Esophagus muscularis mucosa (tissue), 4 donors: ENCODE measurements at places on chromosomes 1 and 21. TPM values are rescaled to one million over a fixed set of nuclear protein-coding genes. Genes with fewer than 3 reads are reported as not detected.
A peak's percentile ranks its signal among the peaks of the same experiment; 100 is the strongest.

DNA sequence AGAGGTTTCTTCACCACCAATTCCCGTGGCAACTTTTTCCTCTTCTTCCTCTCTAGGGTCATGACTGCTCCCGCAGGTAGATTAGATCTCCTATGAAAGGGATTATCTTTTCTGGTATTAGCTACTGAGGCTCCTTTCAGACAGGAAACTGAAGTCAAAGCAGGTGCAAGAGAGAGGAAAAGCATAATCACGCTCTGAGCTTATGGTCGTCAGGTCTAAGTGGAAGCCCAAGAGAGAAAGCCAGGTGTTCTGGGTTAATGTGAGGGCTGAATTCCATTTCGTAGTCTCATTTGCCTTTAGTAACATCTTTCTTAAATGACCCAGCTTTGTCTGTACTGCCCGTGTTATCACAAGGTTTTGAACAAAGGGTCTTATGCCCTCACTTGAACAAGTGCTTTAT is 8.3 kb upstream of the MAP3K21 start:
- DNase-seq, result no peak

DNA sequence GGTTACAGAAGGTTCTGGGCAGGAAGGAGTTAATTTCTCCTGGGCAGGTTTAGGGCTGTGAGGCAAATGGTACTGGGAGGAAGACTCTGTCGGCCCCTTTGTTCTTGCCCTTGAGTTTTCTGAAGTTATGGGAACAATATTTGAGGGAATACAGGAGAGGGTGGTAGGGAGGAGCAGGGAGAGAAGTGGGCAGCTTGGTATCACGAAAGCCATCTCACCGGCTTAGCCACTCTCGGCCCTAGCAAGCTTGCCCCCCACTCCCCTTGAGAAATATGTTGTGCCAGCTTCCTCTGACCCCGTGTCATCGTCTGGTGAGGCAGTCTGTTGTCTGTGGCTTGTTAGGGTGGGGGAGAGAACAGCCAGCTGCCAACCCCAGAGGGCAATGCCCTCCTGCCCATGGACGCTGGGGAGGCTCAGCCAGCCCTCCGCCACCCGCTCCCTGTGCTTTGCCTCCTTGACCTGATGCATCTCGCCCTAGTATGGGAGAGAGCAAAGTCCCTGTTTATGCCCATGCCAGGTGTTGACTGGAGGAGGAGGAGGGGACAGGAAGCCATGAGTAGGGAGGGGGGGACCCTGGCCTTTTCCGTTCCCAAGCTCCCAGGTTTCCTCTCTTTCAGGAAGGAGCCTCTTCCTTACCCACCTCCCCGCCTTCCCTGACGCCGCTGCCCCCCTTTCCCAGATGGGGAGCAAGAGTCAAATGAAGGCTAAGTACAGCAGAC is 1.2 kb downstream of the EFNA1 start:
- DNase-seq, result no peak

- no peak for DNase-seq
Measured at GRCh38 chr1:218591966-218592365, 246.8 kb downstream of the TGFB2 start.

DNA sequence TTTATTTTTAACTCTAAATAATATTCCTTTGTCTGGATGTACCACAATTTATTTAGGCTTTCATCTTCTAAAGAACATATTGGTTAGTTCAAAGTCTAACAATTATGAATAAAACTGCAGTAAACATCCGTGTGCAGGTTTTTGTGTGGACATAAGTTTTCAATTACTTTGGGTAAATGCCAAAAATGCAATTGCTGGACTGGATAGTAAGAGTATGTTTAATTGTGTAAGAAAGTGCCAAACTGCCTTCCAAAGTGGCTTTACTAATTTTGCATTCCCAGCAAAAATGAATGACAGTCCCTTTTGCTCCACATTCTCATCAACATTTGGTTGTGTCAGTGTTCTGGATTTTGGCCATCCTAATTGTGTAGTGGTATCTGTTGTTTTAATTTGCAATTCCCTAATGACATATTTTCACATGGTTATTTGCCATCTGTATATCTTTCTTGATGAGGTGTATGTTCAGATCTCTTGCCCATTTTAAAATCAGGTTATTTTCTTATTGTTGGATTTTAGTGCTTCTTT is 113.8 kb downstream of the DPYD start:
- DNase-seq, result no peak

GRCh38 chr21:42833859-42834725 is 45.2 kb downstream of the WDR4 start:
- peak; percentile 82 for DNase-seq

The GLMN gene
- total RNA-seq, result 8.4 TPM

The RXRG gene
- total RNA-seq, result 1.7 TPM

GRCh38 chr21:19807201-19807600 is 1191.0 kb upstream of the NCAM2 start:
- DNase-seq, result no peak

- no peak for DNase-seq
Measured at GRCh38 chr1:218930472-218931241, 243.0 kb upstream of the LYPLAL1 start.

GRCh38 chr21:46424621-46425020 is 34.1 kb upstream of the DIP2A start:
- DNase-seq, result no peak

The UBL4B gene
- not detected for total RNA-seq

The COL11A1 gene
- total RNA-seq, result not detected

DNA sequence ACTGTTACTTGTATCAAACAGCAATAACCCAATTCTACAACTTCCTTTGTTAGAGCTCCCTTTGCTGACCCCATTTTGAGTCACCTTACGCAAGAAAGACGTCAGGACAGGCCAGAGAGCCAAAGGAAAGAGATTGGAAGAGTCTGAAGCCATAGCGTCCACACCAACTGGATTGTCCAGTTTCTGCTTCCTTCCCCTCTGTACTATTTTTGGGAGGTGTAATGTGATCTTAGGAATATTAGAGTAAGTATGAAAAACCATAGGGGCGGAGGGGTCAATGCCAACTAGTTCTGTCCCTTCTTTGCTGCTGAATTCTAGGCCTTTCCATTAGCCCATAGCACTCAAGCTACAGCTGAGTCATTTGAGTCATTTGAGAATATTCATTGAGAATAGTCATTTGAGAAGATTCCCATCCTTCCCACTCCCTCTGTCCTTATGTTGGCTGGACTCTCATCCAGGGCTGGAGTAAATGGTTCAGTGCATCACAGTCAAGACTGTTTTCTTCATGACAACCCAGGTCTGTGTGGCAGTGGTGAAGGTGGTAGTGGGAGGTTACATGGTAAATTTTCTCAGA is 14.8 kb upstream of the NFIA start:
- DNase-seq, result no peak

The OSCP1 gene
- total RNA-seq, result 10.8 TPM

The TMEM54 gene
- total RNA-seq, result 132 TPM

GRCh38 chr1:245051349-245052221 is 103.2 kb upstream of the KIF26B start:
- no peak for DNase-seq

The MYOG gene
- not detected for total RNA-seq

GRCh38 chr1:119220991-119221390 is 80.5 kb upstream of the WARS2 start:
- no peak for DNase-seq

GRCh38 chr21:43751955-43752591 is 24.0 kb downstream of the CSTB start:
- DNase-seq, result no peak

The NR1I3 gene
- not detected for total RNA-seq

DNA sequence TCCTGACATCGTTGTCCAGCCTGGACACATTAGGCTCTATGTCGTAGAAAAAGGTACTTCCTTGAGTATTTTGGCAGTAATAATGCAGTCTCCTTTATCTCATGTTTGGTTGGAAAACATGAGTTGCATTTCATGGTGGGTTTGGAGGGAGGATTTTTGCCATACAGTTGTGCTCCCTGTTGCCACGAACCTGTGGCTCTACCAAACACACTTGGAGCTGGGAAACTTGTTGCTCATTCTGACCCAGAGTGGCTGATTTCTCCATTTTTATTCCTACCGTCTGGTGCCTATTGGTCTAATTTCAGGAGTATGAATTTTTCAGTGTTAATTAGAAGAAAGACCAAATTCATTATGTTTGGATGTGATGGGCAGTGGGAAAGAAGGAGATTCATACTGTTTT is 50.7 kb downstream of the MPZL1 start:
- no peak for DNase-seq

DNA sequence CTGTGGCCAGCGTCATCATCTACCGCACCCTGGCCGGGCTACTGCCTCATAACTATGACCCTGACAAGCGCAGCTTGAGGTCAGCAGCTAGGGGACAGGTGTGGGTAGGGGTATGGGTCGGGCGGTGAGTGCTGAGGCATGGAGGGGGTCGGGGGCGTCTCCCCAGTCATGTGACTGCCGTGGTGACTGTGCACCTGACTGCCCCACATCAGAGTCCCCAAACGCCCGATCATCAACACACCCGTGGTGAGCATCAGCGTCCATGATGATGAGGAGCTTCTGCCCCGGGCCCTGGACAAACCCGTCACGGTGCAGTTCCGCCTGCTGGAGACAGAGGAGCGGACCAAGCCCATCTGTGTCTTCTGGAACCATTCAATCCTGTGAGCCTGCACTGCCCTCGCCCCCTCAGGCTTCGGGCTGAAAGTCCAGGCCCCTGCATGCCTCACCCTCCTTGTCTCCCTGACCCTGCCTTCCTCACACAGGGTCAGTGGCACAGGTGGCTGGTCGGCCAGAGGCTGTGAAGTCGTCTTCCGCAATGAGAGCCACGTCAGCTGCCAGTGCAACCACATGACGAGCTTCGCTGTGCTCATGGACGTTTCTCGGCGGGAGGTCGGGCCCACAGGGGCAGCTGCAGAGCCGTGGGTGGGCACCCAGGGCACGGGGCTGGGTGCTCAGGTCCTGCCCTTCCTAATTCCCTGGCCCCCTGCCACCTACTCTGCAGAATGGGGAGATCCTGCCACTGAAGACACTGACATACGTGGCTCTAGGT is 13.5 kb downstream of the PSRC1 start:
- DNase-seq, result no peak

- DNase-seq, result no peak
Measured at GRCh38 chr21:8994640-8995511, 1526.5 kb upstream of the TPTE start.

The ST6GALNAC5 gene
- total RNA-seq, result 8.7 TPM

DNA sequence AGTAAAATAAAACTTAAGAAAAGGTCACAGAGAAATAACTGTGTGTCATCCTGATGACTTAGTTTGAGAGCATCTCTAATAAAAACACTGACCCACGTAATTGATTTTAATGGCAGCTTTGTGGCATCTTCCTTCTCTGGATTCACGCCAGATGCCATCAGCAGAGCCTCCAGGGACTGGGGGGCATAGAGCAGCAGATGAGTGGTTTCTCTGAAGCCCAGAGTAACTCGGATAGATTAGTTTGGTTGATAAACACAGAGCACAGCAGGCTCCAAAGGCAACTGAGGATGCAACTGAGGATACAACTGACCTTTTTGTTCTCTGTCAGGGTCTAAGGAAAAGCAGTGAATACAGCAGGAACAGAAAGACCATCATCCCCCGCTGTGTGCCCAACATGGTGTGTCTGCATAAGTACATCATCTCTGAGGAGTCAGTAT is 180.8 kb downstream of the RPS6KC1 start:
- DNase-seq, result no peak

- no peak for DNase-seq
Measured at GRCh38 chr1:214898161-214898560, 184.4 kb upstream of the KCNK2 start.

GRCh38 chr1:223712194-223712849 is at the start of gene CAPN2:
Gene CAPN2 (plus strand): TSS chr1:223712539. CDS start chr1:223712641, 102 bp downstream.
- no peak for DNase-seq

DNA sequence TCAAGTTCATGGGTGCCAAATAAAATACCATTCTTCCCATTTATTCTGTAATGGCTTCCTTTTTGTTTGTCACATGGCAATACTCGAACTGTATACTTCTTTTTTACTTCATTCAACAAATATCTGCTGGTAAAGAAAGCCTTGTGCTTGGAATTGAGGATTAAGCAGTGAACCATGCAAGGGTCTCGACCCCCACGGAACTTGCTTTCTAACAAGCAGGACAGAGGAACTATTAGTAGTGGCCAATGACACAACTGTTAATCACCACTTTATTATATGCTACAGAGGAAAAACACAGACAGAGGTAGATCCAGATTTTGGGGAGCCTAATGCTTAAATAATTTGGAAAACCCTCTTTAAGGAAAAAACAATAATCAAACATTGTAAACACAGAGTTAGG is 542.2 kb downstream of the DPYD start:
- DNase-seq, result no peak

GRCh38 chr1:36561361-36561724 is 78.6 kb upstream of the CSF3R start:
- no peak for DNase-seq

- DNase-seq, result peak; percentile 86
Measured at GRCh38 chr1:225474439-225474985, 46.7 kb upstream of the LBR start.

The AJAP1 gene
- 0.40 TPM for total RNA-seq

DNA sequence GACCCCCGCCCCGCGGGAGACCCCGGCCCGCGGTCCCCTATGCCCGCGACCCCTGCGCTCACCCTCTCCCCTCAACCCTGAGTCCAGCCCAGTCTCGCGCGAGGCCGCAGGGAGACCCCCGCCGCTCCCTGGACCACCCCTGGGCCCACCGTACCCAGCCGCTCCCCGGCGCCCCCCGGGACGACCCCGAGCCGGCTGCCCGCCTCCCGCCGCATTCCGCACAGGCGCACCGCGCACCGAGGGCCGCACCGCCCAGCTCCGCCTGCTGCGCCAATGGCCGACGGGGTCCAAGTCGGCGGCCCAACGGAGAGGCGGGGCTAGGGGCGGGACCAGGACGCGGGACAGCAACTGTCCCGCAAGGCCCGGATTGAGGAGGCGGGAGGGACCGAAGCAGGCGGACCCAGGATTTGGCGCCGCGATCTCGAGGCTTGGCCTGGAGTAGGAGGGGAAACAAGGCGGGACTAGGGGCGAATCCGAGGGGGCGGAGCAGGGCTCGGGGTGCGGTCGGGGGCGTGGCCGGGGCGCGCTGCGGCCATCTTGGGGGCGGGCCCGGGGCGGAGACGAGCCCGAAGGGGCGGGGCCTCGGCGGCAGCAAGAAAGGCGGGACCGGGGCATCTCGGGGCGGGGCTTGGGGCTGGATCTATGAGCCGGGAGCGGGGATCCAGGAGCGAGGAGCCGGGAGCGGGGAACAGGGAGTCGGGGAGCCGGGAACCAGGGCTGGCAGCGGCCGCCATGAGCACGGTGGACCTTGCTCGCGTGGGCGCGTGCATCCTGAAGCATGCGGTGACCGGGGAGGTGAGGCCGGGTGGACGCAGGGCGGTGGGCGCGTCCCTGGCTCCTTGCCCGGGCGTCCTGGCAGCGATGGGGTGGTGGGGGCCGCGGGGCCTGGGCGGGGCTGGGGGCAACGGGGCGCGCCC is at the start of gene PRXL2B:
TSS of gene PRXL2B (plus strand) at position 624 of the 917 bp plus-strand sequence. CDS start at position 733, 109 bp downstream.
- DNase-seq, result peak; percentile 100

GRCh38 chr1:18870957-18871356 is 11.5 kb upstream of the TAS1R2 start:
- DNase-seq, result no peak

The MASP2 gene
- not detected for total RNA-seq

The SAMSN1 gene
- total RNA-seq, result 1.6 TPM

DNA sequence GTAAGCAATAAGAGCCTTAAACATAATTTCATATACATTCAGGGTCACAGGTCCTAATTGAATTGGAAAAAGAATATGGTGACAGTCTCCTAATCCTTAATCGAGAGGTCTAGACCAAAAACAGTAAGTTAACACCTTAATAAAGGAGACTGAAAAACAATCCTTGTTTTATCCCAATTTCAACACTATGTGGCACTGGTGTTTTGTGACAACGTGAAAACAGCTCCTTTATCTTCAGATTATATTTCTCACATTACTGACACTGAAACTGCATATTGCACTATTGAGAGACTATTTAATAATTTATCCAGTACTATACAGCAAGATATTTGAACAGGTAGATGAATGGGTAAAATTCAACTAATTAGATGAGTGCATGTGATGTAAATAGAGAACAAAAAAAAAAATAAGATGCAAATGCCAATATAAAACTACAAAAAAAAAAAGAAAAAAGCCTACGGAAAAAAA is 34.1 kb downstream of the TP53BP2 start:
- DNase-seq, result no peak
